ENCODE measurements at places on chromosomes 5 and 9.

DNA sequence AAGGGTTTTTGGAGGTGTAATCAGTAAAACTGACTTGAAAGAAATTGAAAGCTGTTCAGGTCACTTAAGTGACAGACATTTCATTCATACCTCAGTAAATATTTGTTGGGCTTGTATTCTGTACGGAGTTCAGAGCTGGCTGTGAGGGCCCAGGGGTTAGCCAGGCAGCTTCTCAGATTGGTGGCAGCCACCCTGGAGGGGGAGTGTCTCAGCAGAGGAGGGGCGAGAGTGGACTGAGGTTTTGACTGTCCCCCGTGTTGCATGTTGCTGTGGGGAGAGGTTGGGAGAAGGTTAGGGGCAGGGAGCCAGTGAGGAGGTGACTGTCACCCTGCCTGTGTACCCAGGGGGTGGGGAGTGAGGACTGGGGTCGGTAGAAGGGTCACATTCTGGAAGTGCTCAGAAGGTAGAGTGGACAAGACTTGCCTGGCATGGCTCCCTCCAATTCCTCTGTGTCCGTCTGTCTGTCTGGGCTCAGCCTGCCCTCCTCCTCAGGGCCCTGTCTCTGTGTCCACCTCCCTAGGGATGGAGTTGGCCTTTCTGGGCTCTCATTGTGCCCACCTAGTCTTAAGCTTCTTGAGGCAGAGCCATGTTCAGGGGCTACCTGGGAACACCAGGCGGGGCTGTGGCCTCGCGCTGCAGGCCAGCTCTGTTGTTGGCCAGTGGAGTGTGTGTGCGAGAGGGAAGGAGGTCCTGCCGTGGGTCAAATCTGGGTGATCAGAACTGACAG, 4.4 kb downstream of the PHF2 start:
- no peak overlapping the region for H3K4me3 ChIP-seq
- no peak for DNase-seq
- peaks cover 55% of the 10 kb centered on the region for H3K4me1 ChIP-seq
- no peaks in the 10 kb centered on the region for H3K27me3 ChIP-seq
- no peaks in the 10 kb centered on the region for H3K36me3 ChIP-seq
- H3K27ac ChIP-seq = peak overlapping the region; percentile 95

GRCh38 chr9:13278023-13278367, 1.5 kb downstream of the MPDZ start:
- H3K4me3 ChIP-seq = peak overlapping the region; percentile 75
- no peaks in the 10 kb centered on the region for H3K27me3 ChIP-seq
- H3K27ac ChIP-seq = peak overlapping the region; percentile 90
- no peaks in the 10 kb centered on the region for H3K36me3 ChIP-seq
- DNase-seq = no peak

- DNase-seq = peak; percentile 80
- peaks cover 9% of the 10 kb centered on the region for H3K4me1 ChIP-seq
- H3K27me3 ChIP-seq = no peaks in the 10 kb centered on the region
Measured at GRCh38 chr5:139725073-139725830, 70.4 kb upstream of the PSD2 start.

- no peak for DNase-seq
- H3K27me3 ChIP-seq = no peaks in the 10 kb centered on the region
- H3K4me1 ChIP-seq = no peaks in the 10 kb centered on the region
Measured at GRCh38 chr9:99718631-99719030, 103.1 kb upstream of the NR4A3 start.

DNA sequence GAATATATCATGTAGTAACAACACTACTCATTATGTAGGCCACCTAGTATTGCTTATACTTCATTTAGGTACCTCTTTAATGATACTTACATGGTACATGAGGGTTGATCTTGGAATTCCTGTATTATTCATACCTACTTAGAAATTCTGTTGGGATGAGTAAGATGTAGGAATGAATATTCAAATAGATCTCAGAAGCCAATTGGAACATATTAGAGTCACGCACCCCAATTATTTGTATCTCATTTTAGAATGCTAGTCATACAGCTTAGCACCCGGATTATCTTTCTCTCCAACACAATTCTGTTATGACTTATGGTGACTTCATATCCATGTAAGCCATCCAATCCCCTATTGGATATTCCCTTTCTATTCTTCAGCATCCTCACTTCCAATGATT, 106.7 kb upstream of the SH3GL2 start:
- no peak overlapping the region for H3K4me3 ChIP-seq
- H3K27ac ChIP-seq = no peak overlapping the region
- DNase-seq = no peak
- peaks cover 10% of the 10 kb centered on the region for H3K36me3 ChIP-seq
- H3K4me1 ChIP-seq = no peaks in the 10 kb centered on the region

- no peak for DNase-seq
- H3K27ac ChIP-seq = no peak overlapping the region
- H3K27me3 ChIP-seq = no peaks in the 10 kb centered on the region
- H3K4me1 ChIP-seq = peaks cover 18% of the 10 kb centered on the region
- H3K4me3 ChIP-seq = no peak overlapping the region
Measured at GRCh38 chr5:68421485-68422220, 206.1 kb downstream of the PIK3R1 start.

GRCh38 chr9:76701441-76702039, 62.7 kb upstream of the PCA3 start:
- peaks cover 12% of the 10 kb centered on the region for H3K36me3 ChIP-seq
- H3K27me3 ChIP-seq = no peaks in the 10 kb centered on the region
- no peak for DNase-seq

DNA sequence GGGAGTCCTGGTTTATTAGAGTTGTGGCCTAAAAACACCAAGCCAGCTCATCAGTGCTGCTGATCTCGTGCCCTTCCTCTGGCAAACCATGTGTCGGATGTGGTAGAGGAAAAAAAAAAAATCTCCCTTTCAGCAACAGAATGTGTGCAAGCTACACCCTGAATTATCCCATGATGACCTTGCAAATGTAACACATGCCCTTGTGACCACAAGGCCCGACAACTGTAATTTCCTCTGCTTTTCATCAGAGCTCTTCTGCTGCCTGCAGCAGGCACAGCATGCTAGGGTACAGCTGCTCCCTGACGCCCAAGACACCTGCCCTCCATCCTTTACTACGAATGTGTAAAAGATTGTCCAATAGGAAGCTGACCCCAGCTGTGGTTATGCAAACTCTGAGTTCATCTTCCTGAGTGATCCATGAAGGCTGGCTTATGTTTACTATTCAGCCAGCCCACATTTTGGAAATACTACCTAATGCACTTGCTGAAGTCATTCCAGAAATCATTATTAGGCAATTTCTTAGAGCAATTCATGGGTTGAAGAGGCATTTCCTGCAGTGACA, 14.6 kb upstream of the BNC2 start:
- no peaks in the 10 kb centered on the region for H3K36me3 ChIP-seq
- peak; percentile 79 for DNase-seq
- H3K4me1 ChIP-seq = no peaks in the 10 kb centered on the region
- H3K27ac ChIP-seq = no peak overlapping the region
- no peak overlapping the region for H3K4me3 ChIP-seq

DNA sequence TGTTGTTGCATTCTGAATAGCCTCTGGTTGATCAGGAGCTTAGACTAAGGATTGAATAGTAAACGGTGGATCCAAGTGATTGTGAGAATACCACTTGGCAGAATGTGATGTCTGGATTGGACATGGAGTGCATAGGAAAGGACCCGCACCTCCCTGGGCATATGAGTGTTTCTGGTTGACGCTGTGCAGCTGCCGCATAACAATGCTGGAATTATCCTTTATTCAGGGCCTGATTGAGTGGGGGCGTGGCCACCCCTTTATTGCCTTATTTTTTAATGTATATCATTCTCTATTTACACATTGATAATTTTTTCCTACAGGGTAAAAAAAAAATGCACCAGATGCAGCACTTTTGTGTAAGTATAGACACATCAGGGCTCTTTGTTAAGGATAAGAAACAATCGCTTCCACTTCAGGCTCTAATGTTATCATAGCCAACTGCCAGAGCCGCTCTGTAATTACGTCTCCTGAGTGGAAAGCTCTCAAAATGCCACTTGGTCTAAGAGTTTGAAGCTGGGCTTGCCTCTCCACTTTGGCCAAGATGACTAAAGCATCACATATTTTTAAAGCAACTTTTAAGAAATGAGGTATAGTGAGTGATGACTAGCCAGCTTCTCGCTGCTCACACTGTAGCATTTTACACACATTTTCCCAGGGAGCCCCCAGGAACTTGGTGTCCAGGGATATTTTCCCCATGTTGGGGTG, 5.7 kb downstream of the FGD3 start:
- H3K36me3 ChIP-seq = no peaks in the 10 kb centered on the region
- no peak for DNase-seq
- H3K27ac ChIP-seq = no peak overlapping the region

GRCh38 chr5:37846786-37847310, 7.0 kb upstream of the GDNF start:
- H3K27ac ChIP-seq = no peak overlapping the region
- H3K4me1 ChIP-seq = peaks cover 7% of the 10 kb centered on the region
- no peak overlapping the region for H3K4me3 ChIP-seq
- H3K36me3 ChIP-seq = no peaks in the 10 kb centered on the region
- H3K27me3 ChIP-seq = no peaks in the 10 kb centered on the region

DNA sequence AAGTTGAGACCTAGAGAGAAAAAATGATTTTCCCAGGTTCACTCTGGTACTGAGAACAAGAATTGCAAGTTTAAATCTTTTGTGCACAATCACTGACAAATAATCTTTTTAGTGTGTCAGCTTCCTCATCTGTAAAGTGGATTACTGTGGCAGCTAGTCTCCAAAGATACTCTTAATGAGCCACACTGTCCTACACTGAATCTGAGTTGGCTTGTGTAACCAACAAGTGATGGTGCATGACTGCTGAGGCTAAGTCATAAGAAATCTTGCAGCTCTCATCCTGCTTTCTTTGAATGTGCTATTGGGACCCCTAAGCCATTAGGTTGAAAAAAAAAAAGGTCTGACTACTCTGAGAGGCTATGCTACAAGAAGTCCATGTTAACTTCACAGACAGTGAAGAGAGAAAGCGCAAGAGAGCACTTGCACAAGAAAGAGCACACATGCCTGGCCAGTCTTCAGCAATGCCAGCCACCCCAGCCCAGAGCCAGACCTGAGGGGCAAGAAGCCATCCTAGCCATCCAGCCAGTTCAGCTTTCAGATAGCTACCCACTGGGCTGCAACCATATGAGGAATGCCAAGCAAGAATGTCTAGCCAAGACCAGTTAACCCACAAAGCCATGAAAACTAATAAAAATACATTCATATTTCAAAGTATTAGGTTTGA, 419.4 kb downstream of the RAB3C start:
- DNase-seq = no peak
- no peak overlapping the region for H3K4me3 ChIP-seq
- peak overlapping the region; percentile 29 for H3K27ac ChIP-seq
- H3K36me3 ChIP-seq = no peaks in the 10 kb centered on the region

DNA sequence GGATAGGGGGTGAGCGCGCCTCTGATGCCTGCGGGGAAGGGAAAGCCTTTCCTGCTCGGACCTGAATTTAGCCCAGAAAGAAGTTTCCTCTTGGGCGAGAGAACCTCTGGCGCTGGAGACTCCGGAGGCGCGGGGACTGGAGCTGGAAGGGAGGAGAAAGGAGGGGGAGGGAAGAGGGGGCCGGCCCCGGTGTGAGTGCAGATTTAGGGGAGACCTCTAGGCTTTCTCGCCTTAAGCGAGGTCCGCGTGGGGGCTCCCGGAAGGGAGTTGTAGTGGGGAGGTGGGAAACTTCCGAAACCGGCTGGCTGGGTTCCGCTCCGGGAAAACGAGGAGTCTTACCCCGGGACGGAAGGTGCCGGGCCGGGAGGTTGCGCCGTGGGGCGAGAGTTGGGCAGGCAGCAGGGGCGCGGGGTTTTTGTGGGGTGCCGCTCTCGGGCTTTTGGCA, 1.3 kb downstream of the PCSK5 start:
- H3K36me3 ChIP-seq = no peaks in the 10 kb centered on the region
- H3K27ac ChIP-seq = peak overlapping the region; percentile 92
- H3K4me1 ChIP-seq = peaks cover 35% of the 10 kb centered on the region
- H3K27me3 ChIP-seq = no peaks in the 10 kb centered on the region
- peak overlapping the region; percentile 62 for H3K4me3 ChIP-seq

- no peak for DNase-seq
- no peak overlapping the region for H3K27ac ChIP-seq
- H3K27me3 ChIP-seq = no peaks in the 10 kb centered on the region
Measured at GRCh38 chr9:70805949-70806348, 315.5 kb downstream of the TRPM3 start.

GRCh38 chr9:131734165-131734610, 5.7 kb downstream of the RAPGEF1 start:
- no peak for DNase-seq
- no peaks in the 10 kb centered on the region for H3K27me3 ChIP-seq
- H3K36me3 ChIP-seq = no peaks in the 10 kb centered on the region
- H3K4me1 ChIP-seq = peaks cover 82% of the 10 kb centered on the region
- H3K27ac ChIP-seq = peak overlapping the region; percentile 38
- no peak overlapping the region for H3K4me3 ChIP-seq

DNA sequence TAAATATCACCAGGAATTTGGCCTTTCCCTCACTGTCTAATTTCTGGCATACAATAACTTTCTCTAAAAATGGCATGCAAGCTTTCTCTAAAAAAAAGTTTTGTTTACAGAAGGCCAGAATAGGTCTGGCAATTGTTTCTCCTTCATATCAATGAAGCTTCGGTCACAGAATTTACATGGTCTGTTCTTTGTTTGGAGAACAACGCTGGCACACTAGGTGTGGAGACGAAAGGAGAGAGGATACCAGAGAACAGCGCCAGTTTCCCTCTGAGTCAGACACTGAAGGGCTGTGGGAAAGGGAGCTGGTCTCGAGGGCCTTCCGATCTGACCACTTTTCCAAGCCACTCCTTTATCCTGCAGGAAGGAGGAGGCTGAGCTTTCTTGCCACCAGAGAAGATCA, 60.1 kb upstream of the ITGA1 start:
- H3K4me3 ChIP-seq = no peak overlapping the region
- no peaks in the 10 kb centered on the region for H3K27me3 ChIP-seq
- peaks cover 43% of the 10 kb centered on the region for H3K4me1 ChIP-seq
- H3K27ac ChIP-seq = peak overlapping the region; percentile 65
- DNase-seq = peak; percentile 66

DNA sequence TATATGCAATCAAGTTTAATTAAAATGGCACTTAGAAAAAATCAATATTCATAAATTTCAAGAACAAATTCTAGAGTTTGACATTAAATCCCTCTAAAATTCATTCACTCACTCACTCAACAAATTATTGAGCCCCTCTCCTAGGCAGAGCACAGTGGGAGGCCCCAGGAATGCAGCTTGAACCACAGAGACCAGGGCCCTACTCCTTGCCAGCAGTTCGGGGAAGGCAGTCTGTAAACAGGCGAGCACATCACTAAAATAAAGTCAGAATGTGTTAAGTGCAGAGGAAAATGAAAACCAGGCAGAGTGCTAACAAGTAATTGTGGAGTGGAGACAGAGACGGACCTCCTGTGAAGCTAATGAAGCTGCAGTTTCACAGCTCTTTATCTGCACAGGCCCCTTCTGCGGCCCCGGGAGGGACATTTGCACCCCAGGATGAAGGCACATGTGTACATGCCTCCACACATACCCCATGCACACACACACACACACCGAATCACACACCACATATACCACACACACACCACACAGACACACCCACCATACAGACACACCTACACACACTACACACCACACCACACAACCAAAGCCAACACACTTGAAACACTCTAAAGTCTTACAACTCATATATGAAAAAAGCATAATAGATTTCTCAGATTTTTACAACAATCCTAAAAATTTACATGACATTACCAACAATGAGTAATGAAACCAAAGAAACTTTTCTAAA, 40.5 kb downstream of the BHMT start:
- H3K27me3 ChIP-seq = no peaks in the 10 kb centered on the region
- no peak overlapping the region for H3K4me3 ChIP-seq
- no peaks in the 10 kb centered on the region for H3K36me3 ChIP-seq
- no peak for DNase-seq
- no peaks in the 10 kb centered on the region for H3K4me1 ChIP-seq

- H3K27me3 ChIP-seq = no peaks in the 10 kb centered on the region
- no peak overlapping the region for H3K4me3 ChIP-seq
- no peaks in the 10 kb centered on the region for H3K4me1 ChIP-seq
- no peak for DNase-seq
- no peak overlapping the region for H3K27ac ChIP-seq
Measured at GRCh38 chr5:142079306-142079721, 29.3 kb upstream of the NDFIP1 start.

All from sigmoid colon (tissue), 7 donors.